ENCODE measurements at places on chromosomes 4 and X.

GRCh38 chr4:182310316-182310715 is 67.1 kb downstream of the TENM3 start:
- DNase-seq: no peak

GRCh38 chr4:180610324-180610723 is 1632.9 kb upstream of the TENM3 start:
- DNase-seq: no peak

GRCh38 chr4:5839751-5840674 is 52.9 kb downstream of the CRMP1 start:
- no peak for DNase-seq

DNA sequence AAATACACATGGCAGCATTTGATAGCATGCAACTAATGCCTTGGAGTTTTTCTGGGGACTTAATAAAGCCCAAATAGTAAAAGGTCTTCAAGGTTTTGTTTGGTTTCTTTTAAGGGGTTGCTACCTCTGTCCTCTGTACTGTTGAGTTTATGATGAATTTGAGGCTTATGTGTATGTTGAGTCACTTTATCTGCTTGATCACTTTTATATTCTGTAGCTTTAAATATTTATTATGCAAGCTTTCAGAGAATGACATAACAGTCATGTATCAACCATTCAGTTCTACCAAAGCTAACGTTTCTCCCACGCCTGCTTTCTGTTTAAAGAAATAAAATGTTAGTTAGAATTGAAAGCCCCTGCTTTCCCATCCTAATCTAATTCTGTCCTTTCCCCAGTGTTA is 122.2 kb downstream of the NHS start:
- DNase-seq: no peak

DNA sequence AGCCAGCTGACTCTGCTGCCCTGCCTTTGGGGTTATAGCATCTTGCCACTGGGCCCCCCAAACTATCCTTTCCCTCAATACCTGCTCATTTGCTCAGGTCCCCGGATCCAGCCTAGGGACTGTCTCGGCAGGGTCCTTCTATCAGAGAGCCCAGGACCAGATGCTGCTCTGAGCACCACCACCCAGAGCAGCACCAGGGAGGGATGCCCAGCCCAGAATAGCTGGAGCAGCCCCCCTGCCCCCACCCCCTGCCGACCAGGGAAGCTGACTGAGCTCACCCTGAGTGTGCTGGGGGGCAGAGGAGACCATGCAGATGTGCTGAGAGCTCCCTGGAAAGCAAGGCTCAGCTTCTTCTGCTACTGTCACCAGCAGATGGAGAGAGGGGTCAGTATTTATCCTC is 103.6 kb upstream of the IGSF1 start:
- DNase-seq: no peak

DNA sequence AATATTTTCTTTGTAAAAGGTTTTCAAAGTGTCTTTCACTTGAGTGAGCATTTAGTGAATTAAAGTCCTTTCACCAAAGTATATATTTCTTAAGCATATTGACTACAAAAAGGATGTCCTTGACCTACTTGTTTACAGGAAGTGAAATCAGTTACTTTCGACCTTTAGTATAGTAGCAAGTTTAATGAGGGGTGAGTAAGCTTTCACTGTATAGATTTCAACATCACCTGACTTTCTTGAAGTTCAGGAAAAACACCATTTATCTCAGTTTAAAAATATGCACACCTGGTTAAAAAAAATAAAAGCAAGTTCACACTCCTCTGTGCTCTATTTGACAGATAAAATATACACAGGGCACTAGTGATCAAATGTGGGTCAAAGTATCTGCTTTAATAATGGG is 88.1 kb downstream of the CCSER1 start:
- no peak for DNase-seq

DNA sequence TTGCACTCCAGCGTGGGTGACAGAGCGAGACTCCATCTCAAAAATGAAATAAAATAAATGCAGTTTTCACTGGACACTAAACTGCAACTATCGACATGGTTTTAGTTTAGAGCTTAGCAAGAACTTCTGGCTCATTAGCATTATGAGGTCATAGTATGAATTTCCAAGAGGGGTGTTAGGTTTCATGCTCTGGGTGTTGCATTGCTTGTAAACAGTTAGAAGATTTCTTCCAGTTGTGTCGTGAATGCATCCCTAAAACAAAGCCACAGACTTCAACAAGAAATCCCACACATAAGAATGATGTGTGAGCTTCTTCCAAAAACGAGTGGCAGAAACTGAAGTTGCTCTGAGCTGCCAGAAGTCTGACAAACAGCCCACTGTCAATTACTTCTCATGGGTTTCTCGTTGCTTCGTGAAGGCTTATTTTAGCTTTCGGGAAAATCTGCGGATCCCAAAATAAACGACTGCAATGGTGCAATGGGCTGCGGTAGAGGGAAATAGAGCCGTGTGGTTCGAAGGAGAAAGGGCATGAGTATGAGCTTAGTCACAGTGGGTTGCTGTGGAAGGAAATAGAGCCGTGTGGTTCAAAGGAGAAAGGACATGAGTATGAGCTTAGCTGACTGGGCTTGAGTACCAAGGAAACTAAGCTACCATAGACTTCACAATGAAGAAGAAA is 354.9 kb downstream of the DHRSX start:
- DNase-seq: no peak

GRCh38 chr4:119629142-119629471 is 503 bp upstream of the PDE5A start:
- no peak for DNase-seq

DNA sequence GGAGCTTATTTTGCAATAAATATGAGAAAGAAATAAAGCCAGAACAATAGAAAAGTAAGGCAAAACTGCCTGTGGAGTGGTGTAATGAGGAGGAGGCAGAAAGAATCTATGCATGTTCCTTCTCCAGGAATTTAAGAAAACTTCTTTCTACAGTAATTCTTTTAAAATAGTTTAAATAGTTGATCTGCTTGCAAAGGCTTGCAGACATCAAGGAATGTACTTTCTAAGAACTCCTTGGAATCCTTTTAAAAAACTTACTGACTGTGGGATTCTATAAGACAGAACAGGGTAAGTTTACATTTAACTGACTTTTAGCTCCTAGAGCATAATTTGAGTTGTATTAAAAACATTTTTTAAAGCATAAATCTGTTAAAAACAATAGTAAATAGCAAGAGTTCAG is 63.2 kb upstream of the ALB start:
- no peak for DNase-seq

DNA sequence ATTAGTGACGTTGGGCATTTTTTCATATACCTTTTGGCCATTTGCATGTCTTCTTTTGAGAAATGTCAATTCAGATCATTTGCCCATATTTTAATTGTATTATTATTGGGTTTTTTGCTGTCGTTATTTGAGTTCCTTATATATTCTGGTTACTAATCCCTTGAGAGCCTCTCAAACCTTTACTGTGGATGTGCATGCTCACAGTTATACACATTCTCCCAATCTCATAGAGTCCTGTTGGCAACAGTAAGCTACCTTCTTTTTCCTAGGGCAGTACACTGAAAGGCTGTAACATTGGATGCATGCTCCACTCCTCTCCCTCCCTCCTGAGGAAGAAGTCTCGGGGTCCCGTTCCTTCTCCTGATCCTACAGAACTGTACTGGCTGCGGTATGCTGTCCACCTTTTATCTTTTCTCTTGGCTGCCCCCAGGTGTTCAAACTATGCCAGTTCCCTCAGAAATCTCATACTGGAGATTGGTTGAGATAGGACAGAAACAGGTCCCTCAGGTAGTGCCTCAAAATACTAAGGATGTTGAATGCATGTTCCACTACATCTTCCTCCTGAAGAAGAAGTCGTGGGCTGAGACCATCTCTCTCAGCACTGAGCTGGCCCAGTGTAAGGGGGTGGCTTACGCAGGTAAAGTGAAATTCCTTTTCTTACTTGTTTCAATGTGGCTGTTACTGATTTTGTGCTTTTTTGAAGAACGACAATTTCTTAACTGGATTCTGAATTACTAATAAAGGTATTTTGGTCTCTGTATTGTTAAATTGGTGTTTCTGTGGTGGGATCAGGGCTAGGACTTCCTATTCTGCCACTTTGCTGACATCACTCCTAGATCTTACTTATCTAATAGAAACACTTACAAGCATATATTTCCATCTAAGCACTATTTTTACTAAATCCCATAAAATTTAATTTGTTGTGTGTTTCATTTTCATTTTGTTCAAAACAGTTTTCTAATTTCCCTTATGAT is 145.4 kb upstream of the HUWE1 start:
- DNase-seq: peak; percentile 3

GRCh38 chrX:150339736-150340135 is 23.4 kb upstream of the MAMLD1 start:
- no peak for DNase-seq

DNA sequence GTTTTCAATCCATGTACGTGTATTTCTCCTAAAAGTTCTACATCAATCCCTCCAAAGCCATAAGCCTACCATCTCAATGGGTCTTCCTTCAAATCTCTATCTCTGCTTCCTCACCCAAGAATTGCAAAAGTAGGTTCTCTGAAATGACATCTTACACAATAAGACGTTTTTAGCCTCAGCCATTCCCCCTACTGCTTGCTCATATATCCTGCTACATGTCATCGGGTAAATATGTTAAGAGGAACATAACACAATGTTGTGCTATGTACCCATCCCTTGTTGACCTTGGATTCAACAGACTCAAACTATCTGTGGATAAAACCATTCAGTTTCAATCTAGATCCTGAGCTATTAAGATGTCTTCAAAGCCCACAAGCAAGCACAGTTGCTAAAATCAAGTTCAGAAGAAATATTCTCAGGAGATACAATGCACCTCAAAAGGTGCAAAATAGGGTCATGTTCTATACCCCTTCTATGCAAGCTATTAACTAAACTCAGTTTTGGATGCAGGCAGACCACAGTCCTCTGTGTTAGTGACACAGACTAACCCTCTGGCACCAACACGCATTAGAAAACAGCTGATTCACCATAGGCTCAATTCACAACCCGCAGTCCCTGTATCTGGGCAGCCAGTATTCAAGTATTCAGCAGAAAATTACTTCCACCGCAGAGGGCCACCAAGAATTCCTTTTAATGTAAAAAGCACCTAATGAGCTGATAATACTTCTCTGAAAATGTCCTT is 56.8 kb downstream of the CD99L2 start:
- DNase-seq: no peak

DNA sequence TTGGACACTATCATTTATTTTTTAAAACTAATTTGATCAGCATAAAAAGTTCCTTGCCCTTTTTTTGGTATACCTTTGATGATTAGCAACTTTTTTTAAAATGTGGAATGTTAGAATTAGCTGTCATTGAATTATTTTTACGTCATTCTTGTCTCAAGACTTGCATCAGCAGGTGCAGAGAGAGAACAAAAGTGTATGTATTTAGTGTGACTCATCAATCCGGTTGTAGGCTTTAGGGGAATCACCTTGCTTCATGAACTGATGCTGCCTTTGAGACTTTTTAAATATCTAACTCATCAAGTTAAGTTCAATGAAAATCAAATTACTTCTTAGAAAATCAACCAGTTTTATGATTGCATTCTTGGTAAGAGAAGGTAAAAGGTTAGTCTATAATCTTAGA is 125.1 kb downstream of the ARX start:
- DNase-seq: no peak

GRCh38 chr4:118756958-118757357 is 71.8 kb downstream of the METTL14 start:
- no peak for DNase-seq

DNA sequence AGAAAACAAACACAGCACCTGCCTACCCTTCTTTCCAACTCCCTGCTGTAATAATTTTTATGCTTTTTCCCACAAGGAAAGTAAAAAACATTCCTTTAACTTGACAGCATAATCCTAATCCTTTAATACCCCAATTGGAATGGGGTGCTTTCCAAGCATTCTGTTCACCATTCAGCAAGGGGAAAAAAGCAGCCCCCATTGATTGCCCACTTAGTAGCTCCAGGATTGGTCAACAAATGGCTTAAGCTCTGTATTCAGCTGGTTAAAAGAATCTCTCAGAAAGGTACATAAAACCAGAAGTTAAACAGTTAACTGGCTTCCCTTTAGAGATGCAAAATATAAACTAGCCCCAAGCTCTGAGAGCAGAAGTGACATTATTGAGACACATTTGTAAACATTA is 194.8 kb upstream of the ATOH1 start:
- DNase-seq: no peak

DNA sequence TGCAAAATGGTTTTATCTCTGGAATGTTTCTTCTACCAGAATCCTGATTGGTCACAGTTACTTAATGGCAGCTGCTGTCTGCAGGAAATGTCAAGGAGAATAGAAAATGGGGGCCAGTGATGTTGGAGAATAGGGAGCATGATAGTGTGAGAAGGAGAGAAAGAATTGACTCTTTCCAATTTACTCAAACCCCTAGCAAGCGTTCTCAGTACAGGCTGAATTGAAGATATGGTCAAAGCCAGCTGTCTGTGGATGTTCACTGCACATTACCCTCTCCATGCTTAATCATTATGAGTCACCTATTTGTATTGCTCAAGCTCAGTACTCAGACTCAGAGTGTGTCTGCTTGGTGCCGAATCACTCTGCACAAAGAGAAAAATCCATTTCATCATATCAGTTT is 57.8 kb upstream of the FAM47B start:
- no peak for DNase-seq

GRCh38 chrX:39688576-39689375 is 409.0 kb downstream of the BCOR start:
- no peak for DNase-seq

GRCh38 chr4:106677213-106677612 is 308.6 kb upstream of the GIMD1 start:
- no peak for DNase-seq

GRCh38 chr4:136748773-136749172 is 783.5 kb downstream of the PCDH18 start:
- no peak for DNase-seq

- no peak for DNase-seq
These were observed 34.2 kb downstream of the TAPT1 start for GRCh38 chr4:16192057-16192456.

GRCh38 chrX:103073467-103073866 is 9.5 kb upstream of the BEX1 start:
- DNase-seq: no peak

DNA sequence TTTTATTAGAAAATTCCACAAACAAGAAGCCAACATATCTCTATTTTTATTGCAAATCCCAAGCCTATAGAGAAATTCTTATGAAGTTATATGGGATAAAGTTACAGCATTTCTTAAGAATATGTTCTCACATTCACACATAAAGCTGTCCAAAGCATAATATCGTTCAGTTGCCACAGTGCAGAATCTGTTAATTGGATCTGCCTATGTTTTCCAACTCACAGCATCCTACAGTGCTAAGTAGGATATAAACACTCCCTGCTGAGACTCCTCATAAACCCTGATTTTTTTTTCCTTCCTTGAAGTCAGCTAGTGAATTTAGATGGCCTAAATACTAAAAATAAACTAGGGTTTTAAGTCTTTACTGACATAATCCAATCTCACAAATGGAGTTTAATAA is 307.9 kb downstream of the PDGFC start:
- DNase-seq: no peak

Measured in NCI-H2029 treated with DMSO at 0.1 percent for 48 hours (cell line).